Stimulated activated naive CD4-positive, alpha-beta T cell treated with Interleukin-2 at 50 U/mL for 16 hours (primary cell): ENCODE measurements at places on chromosomes 2 and 18.

- no peak for DNase-seq
Observed at GRCh38 chr18:78242254-78242643, 737.4 kb upstream of the SALL3 start.

DNA sequence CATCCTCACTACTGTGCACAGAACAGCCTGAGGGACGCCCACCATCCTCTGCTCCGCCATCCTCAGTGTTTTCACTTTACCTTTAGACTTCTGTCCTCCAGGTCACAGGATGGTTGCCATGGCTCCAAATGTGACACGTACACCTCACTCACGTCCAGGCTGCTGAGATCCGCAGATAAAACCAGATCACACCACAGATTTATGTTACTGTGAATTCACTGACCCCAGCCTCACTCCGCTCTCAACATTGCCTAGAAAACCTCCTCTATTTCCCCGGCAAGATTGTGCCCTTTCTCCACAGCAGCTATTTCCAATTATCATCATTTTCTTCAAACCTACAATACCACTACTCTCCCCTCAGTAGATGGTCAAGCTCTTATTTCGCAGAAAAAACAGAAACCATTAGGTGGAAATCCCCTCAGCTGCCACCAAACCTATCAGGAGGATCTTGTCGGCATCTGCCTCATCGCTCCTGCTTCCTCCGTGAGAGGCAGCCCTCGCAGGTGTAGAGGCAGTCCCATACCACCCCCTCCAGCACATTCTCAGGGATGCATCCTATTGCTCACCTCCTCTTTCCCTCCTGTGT, 49.8 kb upstream of the SLC1A4 start:
- no peak for DNase-seq

DNA sequence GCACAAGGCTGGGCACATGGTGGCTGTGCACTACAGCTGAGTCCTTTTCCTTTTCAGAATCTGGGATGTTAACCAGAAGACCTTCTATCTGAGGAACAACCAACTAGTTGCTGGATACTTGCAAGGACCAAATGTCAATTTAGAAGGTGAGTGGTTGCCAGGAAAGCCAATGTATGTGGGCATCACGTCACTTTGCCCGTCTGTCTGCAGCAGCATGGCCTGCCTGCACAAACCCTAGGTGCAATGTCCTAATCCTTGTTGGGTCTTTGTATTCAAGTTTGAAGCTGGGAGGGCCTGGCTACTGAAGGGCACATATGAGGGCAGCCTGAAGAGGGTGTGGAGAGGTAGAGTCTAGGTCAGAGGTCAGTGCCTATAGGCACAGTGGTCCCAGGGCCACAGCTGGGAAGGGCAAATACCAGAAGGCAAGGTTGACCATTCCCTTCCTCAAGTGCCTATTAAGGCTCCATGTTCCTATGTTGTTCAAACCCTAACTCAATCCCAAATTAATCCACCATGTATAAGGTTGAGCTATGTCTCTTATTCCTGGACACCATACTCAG, 2.2 kb downstream of the IL1RN start:
- no peak for DNase-seq

GRCh38 chr2:181621779-181622490, 35.0 kb downstream of the CERKL start:
- DNase-seq = no peak

- no peak for DNase-seq
Observed at GRCh38 chr2:216991563-216991962, 131.7 kb upstream of the TNP1 start.

GRCh38 chr2:122682356-122682755, 926.9 kb downstream of the TSN start:
- DNase-seq = no peak
